ENCODE measurements at places on chromosomes 4 and X.
A peak's percentile ranks its signal among the peaks of the same experiment; 100 is the strongest.

- DNase-seq: peak; percentile 40
Observed at GRCh38 chrX:155819966-155820491, 61.1 kb upstream of the VAMP7 start.

DNA sequence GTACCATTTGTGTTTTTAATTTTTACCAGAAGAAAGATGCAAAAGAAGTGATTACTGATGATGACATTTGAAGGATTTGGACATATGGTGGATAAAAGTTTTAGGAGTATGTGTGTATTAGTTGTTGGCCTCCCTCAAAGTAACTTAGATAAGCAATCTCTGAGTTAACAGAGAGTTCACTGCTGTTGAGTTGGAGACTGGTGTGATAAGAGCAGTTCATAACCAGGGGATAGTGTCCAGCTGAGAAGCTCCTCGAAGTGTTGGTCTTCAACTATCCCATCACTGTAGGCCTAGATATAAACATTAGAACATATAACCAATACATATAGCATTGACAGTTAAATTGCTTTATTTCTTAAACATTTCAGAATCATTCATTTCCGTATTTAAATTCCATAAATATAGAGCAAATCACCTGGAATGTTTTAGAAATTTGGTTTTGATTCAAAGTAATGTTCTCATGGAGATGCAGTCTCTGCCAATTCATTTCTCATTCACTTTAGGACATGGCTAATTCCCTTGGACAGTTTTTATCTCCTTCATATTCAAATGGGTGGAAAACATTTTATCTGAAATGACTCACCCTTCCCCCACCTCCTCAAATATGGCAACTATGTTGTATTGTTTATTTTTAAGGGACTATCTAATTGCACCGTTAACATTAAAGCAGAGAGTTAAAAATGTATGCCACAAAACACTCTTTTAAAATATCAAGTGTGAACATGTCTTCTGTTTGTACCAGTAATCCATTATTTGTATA lies 136.8 kb upstream of the SLC4A4 start:
- DNase-seq: no peak

GRCh38 chrX:13658602-13659001 lies 5.7 kb downstream of the TCEANC start:
- peak; percentile 1 for DNase-seq

GRCh38 chrX:125340490-125340889 lies 20.8 kb downstream of the TEX13C start:
- DNase-seq: no peak

DNA sequence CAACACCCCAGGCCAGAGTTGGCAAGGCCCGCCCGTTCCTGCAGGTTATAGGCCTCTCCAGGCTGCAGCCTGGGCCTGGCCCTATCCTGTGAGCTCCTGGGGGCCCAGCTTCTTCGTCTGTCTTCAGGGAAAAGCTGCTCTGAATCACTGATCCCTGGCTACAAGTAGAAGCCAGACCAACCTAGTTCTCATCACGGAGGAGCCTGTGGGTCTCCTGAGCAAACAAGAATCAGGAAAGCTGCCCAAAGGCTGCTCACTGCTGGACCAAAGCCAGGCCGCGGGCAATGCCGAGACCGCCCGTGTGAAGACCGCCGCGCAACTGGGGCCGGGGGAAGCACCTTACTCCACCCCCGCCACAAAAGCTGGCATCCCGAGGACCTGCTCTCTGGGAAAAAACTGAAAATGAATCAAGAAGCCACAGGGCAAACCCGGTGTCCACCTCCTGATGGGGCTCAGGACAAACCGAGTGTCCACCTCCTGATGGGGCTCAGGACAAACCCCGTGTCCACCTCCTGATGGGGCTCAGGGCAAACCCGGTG lies 12.8 kb downstream of the CTBP1 start:
- no peak for DNase-seq

- DNase-seq: no peak
Observed at GRCh38 chr4:188821500-188821899, 682.3 kb downstream of the TRIML1 start.

DNA sequence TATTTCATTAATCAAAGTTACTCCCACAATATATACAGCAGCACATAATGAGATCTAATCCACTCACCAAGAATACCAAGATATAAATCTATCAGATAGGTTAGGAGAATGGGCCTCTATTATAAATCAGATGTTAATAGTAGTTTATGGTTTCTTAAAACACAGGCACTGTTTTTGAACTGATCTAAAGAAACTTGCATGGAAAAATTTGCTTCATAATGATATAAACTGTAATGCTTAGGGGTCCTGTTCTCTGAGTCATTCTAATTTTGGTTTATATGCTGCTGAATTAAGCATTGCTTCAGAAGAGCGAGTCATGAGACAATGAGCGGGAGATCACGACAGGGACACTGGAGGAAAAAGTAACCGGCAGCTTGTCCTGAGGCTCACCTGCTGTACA lies 113.3 kb upstream of the OTUD4 start:
- DNase-seq: no peak

DNA sequence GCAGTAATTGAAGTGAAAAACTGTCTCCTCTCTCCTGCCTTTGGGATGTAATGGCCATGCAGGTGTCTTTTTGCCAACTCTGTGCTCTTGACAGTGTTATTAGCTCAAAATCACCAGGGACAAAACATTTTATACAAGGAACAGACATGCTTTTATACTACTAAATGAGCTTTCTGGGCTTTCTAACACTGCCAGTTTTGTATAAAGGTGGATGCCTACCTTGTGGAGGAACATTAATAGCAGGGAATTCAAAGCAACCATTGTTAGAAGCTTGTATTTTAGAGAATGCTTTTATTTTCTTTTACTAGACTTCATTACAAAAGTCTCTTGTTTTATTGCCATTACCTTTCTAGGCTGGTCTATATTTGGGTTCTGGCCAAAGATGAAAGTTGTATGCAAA lies 54.7 kb upstream of the ARSJ start:
- DNase-seq: peak; percentile 51

DNA sequence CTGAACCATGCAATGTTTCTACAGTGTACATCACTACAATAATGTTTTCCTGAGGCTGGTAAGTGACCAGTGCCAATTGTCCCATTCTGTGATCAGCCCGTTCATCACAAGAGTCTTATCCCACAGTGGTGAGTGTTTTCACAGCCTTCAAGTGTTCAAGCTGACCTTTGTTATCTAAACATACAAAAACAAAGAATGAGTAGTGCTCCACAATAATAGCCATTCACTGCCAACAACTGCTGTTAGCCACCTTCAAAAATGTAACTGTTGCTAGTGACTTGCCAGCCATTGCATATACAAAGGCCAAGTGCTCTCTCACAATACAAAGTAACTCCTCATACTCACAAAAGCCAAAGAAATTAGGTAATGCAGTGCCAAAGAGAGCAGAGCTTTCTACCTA lies 1084.1 kb downstream of the FAM133A start:
- DNase-seq: no peak

DNA sequence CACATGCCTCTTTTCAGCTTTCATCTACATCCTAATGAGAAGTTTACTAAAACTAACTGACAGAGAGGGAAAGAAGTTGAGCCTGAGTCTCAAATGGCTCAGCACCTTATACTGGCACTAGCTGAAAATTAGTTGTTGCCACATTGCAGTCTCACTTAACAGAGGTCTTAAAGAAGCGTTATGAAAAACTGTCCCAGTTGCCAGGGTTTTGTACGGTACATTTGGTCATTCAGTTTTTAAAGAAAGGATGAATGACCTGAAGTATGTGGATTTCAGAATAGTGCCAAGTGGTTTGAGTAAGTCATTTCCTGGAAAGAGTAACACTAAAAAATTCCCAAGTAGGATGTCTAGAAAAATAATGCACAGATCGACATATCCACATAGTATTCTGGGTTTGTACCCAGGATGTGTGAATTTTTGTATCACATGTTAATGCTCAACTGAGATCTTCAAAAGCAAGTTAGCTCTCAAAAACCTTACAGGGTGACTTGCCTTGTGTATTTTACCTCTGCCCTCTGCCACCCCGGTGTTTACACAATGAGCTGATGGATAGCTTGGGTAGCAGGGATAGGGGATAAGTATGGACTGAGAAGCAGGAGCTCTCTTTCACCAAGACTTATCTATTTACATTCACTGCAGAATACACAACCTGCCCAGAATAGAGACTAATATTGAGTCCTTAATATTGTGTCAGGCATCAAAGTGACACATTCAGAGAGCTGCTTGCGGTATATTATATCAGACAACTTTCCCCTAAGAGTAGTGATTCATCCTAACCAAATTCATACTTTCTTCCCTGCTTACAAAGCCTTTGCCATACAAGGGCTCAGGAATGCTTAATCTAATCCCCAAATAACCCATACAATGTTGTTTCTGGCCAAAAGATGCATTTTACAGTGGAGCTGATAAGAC lies 1075.7 kb upstream of the PABPC4L start:
- DNase-seq: no peak

- no peak for DNase-seq
Observed at GRCh38 chr4:54709400-54709799, 51.6 kb downstream of the KIT start.

- DNase-seq: no peak
Observed at GRCh38 chrX:109760209-109760921, 27.3 kb upstream of the ACSL4 start.

- DNase-seq: no peak
Observed at GRCh38 chrX:46912603-46913491, 626 bp downstream of the JADE3 start.

GRCh38 chr4:57318703-57319102 lies 208.5 kb upstream of the IGFBP7 start:
- no peak for DNase-seq

DNA sequence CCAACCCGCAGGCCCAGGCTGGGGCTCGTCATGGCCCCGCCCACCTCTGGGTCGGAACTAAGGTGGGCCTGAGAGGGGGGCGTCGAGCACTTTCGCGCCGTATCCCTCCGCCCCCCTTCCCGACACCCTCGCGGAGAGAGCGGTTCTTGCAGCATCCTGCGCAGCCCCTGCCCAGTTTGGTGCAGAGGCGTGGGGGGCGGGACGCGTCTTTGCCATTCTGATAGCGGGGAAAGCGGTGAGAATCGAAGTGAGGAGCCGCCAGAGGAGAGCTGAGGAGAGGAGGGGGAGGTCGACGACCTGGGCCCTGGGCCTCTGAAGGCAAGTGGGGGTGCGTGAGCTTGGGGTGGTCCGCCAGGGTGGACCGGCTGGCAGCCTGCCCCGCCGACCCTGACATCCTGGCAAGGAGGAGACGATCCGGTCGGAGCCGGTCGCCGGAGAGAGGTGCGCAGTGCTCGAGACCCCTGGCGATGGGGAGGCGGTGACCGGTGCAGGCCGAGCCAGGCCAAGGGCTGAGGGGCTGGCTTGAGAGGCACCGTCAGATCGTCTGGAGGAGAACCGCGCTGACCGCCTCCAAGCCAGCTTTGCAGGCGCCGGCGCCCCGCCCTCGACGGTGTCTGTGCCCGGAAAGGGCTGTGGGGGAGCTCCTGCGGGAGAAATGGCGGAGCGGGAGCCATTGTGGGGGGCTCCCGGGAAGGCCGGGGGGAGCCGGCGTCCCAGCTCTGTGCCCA lies 25.5 kb downstream of the GPRASP3 start:
- no peak for DNase-seq

DNA sequence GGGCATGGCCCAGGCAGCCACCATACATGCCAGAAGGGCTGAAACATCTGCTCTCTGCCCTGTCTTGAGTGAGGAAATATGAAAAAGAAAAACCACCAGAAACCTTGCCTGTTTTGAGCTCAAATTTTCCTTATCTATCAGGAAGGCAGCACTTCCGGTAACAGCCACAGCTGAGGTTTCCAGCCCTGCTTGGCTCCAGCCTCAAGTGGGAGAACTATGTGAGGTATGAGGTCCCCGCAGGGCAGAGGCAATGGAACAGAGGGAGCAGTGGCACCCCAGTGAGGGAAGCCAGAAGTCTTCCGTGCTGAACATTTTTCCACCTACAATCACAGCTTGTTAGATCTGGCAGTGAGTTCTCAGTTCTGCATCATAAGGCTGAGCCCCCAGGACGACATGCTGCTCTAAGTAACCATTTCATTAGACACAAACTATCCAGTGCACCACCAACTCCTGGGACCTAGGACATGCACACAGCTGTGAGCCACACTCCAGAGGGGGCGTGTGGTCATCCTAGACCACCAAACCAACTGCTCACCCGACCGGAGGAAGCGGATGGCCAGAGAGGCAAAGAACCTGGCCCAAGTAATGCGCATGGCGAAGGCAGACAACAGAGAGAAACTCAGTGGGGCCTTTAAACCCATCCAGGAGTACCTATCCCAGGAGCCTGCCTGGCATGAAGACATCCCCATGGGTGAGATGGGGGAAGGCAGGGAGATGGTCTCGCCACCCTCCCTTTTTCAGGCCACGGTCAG lies 22.6 kb downstream of the WDR1 start:
- DNase-seq: no peak

GRCh38 chr4:40180356-40180755 lies 16.5 kb upstream of the RHOH start:
- no peak for DNase-seq

DNA sequence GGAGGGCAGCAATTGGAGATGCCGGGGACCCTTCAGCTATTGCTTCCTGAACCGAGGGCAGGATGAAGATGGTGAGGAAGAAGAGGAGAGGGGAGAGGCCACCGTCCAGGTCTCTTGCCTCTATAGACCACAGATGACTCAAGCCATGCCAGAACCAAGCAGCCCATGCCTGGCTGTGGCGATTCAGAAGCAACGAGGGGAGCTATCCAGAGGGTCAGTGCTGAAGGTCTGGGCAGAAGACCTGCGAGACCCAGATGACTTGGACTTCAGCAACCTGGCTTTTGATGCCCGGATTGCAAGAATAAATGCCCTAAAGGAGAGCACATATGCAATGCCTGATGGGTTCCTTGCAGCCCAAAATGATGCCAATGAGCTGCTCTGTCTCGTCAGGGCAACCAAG lies 70.2 kb upstream of the PRPS2 start:
- DNase-seq: no peak

DNA sequence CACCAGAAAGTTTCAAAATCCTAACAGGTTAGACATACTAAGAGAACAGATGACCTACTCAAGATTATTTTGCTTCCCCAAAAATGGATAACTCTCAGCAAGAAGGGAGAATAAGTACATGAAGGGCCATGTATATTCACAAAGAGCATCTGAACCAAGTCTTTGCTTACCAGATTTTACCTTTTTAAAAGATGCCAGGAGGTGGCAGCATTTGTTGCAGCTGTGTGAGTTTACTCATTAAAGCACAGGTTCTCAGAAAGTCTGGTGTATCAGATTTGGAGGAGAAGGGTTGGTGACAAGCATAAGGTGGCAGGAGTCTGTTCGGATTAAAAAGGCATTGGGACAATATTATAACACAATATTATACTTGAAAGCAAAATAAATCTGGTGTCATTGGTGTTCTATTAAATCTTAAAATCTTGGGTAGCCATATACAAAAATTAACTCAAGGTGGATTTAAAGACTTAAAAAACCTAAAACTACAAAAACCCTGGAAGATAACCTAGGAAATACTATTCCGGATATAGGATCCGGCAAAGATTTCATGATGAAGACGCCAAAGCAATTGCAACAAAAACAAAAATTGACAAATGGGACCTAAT lies 51.3 kb upstream of the NFKB1 start:
- peak; percentile 16 for DNase-seq

- no peak for DNase-seq
Observed at GRCh38 chr4:41590591-41590990, 52.6 kb downstream of the LIMCH1 start.

DNA sequence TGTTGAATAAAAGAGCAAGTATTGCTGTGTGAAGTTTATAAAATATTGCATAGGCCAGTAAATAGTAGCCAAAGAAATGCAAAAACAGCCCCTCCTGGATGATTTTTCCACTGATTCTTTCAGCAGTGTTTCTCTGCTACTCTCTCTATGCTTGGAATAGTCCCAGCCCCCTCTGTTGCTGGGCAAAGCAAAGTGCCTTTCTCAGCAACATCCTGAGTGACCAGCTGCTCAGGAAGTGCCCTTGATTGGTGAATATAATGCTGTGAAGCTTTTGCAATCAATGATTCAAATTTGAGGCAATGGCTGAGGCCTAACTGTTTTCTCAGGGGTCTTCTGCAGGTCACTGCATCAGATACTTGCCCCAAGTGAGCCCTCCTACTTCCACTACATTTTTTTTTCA lies 656.7 kb downstream of the ZNF674 start:
- DNase-seq: no peak

All from NCI-H1048 (cell line).